ENCODE measurements at places on chromosomes 1 and 21. TPM values are rescaled to one million over a fixed set of nuclear protein-coding genes. Genes with fewer than 3 reads are reported as not detected.

- no peak overlapping the region for H3K27ac ChIP-seq
- DNase-seq: no peak
- H3K4me3 ChIP-seq: no peak overlapping the region
- H3K4me1 ChIP-seq: peaks cover 5% of the 10 kb centered on the region
Measured at GRCh38 chr1:180947901-180948640, 35.4 kb downstream of the KIAA1614 start.

DNA sequence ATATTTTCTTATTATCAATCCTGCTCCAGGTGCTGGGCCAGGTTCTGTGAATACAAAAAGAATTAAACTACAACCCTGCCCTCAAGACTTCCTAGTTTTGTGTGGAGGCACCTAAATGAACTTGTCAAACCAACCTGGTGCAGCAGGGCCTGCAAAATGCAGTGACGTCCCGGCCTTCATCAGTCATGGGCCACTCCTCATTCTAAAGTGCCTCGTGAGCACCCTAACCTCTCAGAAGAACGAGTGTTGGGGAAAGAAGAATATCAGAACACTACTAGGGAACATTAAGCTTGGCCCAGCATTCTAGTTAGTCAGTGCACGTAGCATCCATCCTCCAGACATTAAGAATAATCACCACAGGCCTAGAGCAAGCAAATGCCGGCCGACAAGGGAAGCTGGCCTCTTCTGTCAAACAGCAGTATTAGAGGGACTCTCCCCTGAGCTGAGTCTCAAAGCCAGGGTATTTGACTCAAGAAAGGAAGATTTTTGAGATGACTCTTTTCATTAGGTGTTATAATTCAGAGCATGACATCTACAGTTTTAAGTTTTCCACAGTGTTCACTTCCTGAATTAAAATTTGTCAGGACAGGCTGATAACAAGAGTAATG, 137.9 kb downstream of the SLC45A1 start:
- no peak overlapping the region for H3K4me3 ChIP-seq
- H3K27ac ChIP-seq: no peak overlapping the region
- peaks cover 16% of the 10 kb centered on the region for H3K4me1 ChIP-seq
- H3K36me3 ChIP-seq: peaks cover 13% of the 10 kb centered on the region
- no peak for DNase-seq

- no peak overlapping the region for H3K4me3 ChIP-seq
- H3K27ac ChIP-seq: no peak overlapping the region
- H3K4me1 ChIP-seq: no peaks in the 10 kb centered on the region
- H3K27me3 ChIP-seq: peaks cover 10% of the 10 kb centered on the region
Measured at GRCh38 chr1:147189514-147189913, 17.2 kb upstream of the PRKAB2 start.

GRCh38 chr1:183218027-183218618, 32.1 kb downstream of the LAMC2 start:
- no peak overlapping the region for H3K27ac ChIP-seq
- peaks cover 10% of the 10 kb centered on the region for H3K4me1 ChIP-seq
- H3K36me3 ChIP-seq: no peaks in the 10 kb centered on the region

GRCh38 chr1:160519642-160520435, 3.2 kb downstream of the SLAMF6 start:
- H3K4me3 ChIP-seq: peak overlapping the region; percentile 94
- DNase-seq: peak; percentile 76
- H3K27me3 ChIP-seq: no peaks in the 10 kb centered on the region
- peak overlapping the region; percentile 91 for H3K27ac ChIP-seq
- H3K4me1 ChIP-seq: peaks cover 79% of the 10 kb centered on the region

- no peak overlapping the region for H3K27ac ChIP-seq
- DNase-seq: no peak
- no peak overlapping the region for H3K4me3 ChIP-seq
- no peaks in the 10 kb centered on the region for H3K27me3 ChIP-seq
- no peaks in the 10 kb centered on the region for H3K4me1 ChIP-seq
- peaks cover 25% of the 10 kb centered on the region for H3K36me3 ChIP-seq
Measured at GRCh38 chr1:35923791-35924221, 7.1 kb upstream of the AGO3 start.

DNA sequence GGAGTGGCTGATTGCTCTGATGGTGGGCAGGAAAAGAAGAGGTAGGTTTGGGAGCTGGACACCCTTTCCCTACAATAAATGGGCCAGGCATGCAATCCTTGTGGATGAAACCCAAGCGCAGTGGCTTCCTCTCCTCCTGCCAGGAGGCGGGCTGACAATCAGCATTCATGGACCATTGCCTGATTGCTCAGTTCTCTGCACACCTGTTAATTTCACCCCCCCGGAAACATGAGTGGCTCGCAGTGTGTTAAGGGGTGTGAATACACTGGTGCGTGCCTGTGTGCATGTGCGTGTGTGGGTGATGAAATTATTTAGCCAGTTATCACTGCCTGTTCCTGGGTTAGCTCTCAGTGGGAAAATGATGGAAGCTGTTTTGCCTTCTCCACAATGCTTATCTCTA, 310.7 kb downstream of the PCP4 start:
- H3K27me3 ChIP-seq: no peaks in the 10 kb centered on the region
- no peaks in the 10 kb centered on the region for H3K4me1 ChIP-seq
- H3K4me3 ChIP-seq: no peak overlapping the region
- no peak for DNase-seq

Gene NBPF10
- 3.2 TPM for total RNA-seq

- no peak overlapping the region for H3K27ac ChIP-seq
- H3K27me3 ChIP-seq: peaks cover 65% of the 10 kb centered on the region
Measured at GRCh38 chr1:91406773-91407389, 2.2 kb upstream of the HFM1 start.

GRCh38 chr1:16091296-16091695, 17.8 kb upstream of the FAM131C start:
- no peak overlapping the region for H3K4me3 ChIP-seq
- H3K27ac ChIP-seq: no peak overlapping the region
- peaks cover 7% of the 10 kb centered on the region for H3K27me3 ChIP-seq

Gene CFAP141
- not detected for total RNA-seq

Gene C1orf226
- not detected for total RNA-seq

GRCh38 chr1:63326473-63327380, 4.4 kb downstream of the FOXD3 start:
- H3K36me3 ChIP-seq: peaks cover 6% of the 10 kb centered on the region
- peak overlapping the region; percentile 19 for H3K4me3 ChIP-seq
- H3K27ac ChIP-seq: peak overlapping the region; percentile 78

GRCh38 chr1:66438501-66438900, 95.5 kb upstream of the SGIP1 start:
- peaks cover 34% of the 10 kb centered on the region for H3K4me1 ChIP-seq
- no peaks in the 10 kb centered on the region for H3K27me3 ChIP-seq
- peak overlapping the region; percentile 18 for H3K4me3 ChIP-seq
- no peak for DNase-seq
- peak overlapping the region; percentile 70 for H3K27ac ChIP-seq
- H3K36me3 ChIP-seq: no peaks in the 10 kb centered on the region

GRCh38 chr21:35217504-35218060, 168.5 kb upstream of the RUNX1 start:
- H3K4me1 ChIP-seq: peaks cover 17% of the 10 kb centered on the region
- no peak overlapping the region for H3K4me3 ChIP-seq
- no peaks in the 10 kb centered on the region for H3K27me3 ChIP-seq
- DNase-seq: no peak

GRCh38 chr1:201593200-201593921, 54.4 kb downstream of the NAV1 start:
- H3K4me3 ChIP-seq: no peak overlapping the region
- no peaks in the 10 kb centered on the region for H3K36me3 ChIP-seq
- H3K4me1 ChIP-seq: no peaks in the 10 kb centered on the region
- no peaks in the 10 kb centered on the region for H3K27me3 ChIP-seq
- DNase-seq: no peak
- H3K27ac ChIP-seq: no peak overlapping the region

Gene CLEC20A
- not detected for total RNA-seq

Gene PAPPA2
- 0.02 TPM for total RNA-seq

Gene POU2F1
- total RNA-seq: 17.5 TPM

Gene OR2AK2
- total RNA-seq: not detected

GRCh38 chr1:214753236-214753852, 150.3 kb downstream of the CENPF start:
- H3K4me1 ChIP-seq: no peaks in the 10 kb centered on the region
- no peaks in the 10 kb centered on the region for H3K27me3 ChIP-seq
- H3K4me3 ChIP-seq: no peak overlapping the region
- no peaks in the 10 kb centered on the region for H3K36me3 ChIP-seq

Gene F5
- total RNA-seq: 51.3 TPM
